ENCODE measurements at places on chromosomes 16 and 17. TPM values are rescaled to one million over a fixed set of nuclear protein-coding genes. Genes with fewer than 3 reads are reported as not detected.

Gene PRR35
- not detected for total RNA-seq

Gene ATMIN
- total RNA-seq = 45.4 TPM

Gene NKD1
- total RNA-seq = 0.42 TPM

Gene TSPOAP1
- total RNA-seq = not detected

Gene SNX20
- total RNA-seq = not detected

Gene CA10
- total RNA-seq = not detected

Data from SJSA1 (cell line).